ENCODE measurements at places on chromosomes 7 and 10.

- DNase-seq: no peak
Measured at GRCh38 chr10:71635251-71635866, 84.2 kb downstream of the C10orf105 start.

DNA sequence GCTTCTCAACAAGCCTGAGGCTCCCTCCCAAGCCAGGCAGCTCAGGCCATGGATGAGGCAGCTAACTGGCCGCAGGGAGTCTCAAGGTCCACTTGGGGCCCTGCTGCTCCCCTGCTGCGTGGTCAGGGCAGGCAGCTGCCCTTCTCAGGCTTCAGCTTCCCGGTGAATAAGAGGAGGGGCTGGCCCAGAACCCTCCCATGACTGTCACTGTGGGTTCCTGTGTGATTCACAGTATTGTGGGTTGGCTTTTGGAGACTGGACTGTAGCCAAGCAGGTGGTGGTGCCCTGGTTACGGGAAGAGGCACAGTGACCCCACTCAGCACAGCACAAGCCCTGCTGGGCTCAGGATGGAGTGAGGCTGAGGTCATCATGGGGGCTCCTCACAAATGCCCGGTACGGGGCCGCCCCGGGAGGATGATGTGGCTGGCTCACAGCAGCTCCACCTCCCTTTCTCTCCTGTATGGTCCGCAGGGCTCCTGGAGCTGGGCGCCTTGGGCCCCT lies 189.8 kb downstream of the HECW1 start:
- peak; percentile 77 for DNase-seq

GRCh38 chr7:134798155-134798554 lies 18.7 kb downstream of the CALD1 start:
- no peak for DNase-seq

GRCh38 chr10:94005050-94005449 lies 11.3 kb downstream of the PLCE1 start:
- DNase-seq: no peak

DNA sequence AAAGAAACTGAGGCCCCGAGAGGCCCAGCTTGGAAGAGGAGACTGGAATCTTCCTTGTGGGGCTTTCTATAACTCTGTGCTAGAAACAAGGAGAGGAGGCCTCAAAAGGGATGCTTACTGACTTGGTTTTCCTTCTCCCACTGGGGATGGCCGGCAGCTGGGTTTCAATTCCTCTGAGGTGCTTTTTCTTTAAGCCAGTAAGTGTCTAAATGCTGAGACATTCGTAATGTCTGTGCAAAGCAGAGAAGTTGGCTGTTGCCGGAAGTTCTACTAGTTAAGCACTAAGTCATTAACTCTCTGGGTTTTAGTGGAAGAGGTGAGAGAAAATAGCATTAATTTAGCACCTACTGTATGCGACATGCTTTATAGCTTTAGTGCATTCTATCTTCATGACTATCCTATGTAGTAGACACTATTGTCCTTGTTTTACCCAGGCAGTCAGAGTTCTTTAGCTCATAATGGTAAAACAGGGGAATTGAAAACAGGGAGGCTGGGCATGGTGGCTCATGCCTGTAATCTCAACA lies 135.2 kb downstream of the RGS10 start:
- DNase-seq: no peak

DNA sequence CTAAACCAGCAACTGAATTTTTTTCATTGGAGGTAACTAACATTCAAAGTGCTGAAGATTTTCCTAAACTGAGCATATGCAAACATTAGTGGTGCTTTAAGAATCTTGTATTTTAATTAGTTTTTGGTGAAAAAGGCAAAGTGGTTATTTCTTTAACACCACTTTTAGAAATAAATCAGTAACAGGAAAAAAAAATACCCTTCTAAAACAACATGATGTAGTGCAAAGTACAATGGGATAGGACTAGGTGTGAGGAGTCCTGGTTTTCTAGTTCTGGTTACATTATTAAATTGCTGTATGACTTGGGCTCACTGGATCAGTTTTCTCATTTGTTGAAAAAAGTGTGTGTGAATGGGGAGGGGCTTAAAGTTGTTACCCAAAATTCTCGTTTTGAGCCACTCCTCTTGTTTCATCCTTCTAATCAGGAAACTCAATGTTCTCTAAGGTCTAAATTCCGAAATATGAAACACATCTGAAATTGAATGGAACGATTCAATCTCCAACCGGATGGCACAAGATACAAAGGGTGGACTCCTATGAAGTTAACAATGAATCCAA lies 1.8 kb downstream of the WASL start:
- peak; percentile 74 for DNase-seq

GRCh38 chr10:86804805-86805204 lies 48.4 kb downstream of the BMPR1A start:
- no peak for DNase-seq

DNA sequence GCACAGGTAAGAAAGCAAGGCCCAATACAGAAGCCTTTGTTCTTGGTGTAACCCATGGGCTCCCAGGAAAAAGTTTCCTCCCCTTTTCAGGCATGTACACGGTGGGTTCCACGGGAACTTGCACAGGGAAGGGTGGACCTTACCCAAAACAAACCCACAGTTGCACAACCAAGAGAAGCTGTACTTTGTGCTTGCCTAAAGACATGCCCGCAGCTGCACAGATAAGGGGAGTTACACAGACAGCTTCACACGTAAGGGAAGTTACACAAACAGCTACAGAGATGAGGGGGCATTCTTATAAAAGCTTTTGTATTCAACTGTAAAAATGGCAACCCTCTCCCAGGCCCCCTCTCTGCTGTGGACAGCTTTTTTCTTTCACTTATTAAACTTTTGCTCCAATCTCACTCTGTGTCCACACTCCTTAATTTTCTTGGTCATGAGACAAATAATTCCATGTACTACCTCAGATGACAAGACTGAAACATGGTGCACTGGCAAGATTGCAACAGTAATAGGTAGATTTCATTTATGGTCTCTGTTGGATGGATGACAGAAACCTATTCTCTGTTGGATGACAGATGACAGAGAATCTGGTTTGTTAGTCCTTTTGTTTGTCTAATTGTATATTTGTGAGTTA lies 72.9 kb downstream of the ATE1 start:
- DNase-seq: no peak

DNA sequence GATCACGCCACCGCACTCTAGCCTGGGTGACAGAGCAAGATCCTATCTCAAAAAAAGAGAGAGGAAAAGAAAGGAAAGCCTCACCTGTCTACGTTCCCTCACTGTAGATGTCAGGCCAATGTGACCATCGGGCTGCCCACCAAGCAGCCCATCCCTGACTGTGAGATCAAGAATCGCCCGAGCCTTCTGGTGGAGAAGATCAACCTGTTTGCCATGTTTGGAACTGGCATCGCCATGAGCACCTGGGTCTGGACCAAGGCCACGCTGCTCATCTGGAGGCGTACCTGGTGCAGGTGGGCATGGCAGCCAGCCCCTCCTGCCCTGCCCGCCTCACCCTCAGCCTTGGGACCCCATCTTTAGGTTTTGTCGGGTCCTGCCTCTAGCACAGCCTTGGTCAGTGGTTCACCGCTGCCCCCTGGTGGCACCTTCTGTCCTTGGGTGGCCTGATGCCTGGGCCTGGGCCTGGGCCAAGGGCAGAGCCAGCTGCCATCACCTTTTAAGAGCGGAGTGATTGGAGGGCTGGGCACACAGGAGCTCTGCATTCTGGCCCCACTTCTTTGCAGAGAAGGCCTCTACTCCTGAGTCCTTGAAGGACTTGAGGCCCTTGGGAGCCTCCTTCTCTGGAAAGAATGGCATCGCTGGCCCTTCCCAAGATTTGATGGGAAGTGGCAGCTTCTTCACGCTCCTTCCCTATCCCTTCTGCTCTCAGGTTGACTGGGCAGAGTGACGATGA lies 14.4 kb upstream of the AHCYL2 start:
- DNase-seq: peak; percentile 56

GRCh38 chr10:93390306-93391090 lies 91.6 kb downstream of the MYOF start:
- no peak for DNase-seq
